Breast epithelium (tissue), 4 donors: ENCODE measurements at places on chromosomes 7 and 10.

DNA sequence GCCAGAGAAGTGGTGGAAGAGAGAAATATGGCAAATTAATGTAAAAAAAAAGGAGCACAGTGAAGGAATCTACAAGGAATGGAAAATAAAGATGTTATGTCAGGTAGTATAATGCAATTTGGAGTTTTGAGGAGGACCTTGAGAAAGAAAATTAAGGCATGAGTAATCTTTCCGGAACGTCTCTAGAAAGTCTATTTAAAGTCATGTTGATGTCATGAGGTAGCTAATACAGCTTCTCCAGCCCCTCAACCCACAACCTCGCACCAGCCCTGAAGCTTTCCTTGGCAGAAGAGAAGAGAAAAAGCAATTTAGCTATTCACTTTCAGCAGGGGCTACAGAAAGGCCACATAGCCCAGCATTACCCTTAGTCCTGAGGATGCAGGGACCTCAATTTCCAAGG, 22.5 kb downstream of the TRDMT1 start:
- DNase-seq: no peak

DNA sequence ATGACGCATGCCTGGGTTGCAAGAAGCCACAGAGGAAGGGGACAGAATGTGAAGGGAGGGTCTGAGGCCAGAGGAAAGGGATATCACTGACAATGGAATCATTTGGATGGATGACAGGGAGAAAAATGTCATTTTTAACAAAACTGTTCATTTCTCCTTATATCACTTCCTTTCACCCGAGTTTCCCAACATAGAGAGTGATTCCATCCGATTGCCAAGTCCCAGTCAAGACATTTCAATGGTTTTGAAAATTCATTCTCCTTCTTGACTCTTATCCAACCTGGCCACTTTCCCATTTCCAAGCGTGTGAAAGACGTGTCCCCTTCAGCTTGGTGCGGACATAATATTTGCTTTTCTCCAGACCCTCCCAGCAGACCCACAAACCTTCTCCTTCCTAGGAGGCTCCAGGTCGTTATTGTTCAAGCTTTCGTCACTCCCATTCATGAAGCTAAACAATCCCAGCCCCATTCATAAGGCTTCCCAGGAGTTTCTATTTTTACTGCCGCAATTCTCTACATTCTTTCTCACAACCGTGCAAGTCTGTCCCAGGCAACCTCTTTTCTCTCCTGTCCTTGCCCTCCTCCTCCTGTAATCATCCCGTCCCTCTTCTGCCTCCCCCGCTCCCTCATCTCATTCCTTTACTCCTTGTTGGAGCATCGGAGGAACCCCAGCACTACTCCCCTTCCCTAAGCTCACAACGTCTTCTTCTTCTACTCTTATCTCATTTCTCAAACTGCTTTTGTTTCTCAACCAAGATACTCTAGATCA, 301.3 kb upstream of the KLF6 start:
- no peak for DNase-seq

DNA sequence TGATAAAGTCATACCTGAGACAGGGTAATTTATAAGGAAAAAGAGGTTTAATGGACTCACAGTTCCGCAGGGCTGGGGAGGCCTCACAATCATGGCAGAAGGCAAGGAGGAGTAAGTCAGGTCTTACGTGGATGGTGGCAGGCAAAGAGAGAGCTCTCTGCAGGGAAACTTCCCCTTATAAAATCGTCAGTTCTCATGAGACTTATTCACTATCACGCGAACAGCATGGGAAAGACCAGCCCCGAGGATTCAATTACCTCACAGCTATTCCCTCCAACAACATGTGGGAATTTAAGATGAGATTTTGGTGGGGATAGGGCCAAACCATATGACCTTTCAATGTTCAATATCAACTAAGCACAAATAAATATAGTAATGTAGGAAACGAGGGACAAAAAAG, 559.4 kb upstream of the KCND2 start:
- DNase-seq: no peak

DNA sequence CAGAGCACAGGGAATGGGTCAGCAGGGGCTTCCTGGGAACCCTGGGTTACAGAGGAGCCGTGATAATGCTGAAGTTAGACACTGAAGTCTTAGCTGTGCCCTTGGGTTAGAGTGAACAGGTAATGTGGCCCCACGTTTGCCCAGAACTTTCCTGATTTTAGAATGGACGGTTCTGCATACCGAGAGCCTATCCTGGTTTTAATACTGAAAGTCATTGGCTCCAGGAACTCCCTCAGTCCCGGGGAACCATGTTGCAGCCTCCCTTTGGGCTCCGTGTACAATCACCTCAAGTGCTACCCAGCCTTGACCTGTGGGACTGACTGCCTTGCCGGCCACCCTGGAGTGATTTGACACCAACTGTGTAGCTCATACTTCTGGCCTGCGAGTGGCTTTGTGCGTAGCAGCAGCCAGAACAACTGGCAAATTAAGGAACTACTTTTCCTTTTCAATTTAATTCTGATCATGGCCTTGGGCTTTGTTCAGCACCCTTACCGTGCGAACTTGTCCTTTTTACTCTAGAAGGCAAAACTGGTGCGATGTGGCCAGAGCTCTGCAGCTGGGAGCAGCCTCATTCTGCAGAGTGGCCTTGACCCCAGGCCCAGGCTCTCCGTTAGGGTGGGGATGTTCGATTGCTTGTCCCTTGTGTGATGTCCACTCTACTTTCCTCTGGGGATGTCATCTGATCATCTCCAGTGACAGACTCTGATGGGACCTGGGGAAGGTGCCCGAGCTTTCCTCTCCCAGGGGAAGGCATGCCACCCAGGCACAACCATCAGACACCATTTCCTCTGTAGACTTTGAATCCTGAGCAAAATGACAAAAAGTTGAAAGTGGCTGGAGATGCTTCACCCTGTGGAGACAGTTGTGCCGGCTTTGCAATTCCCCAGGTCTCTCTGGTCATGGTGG, 265.9 kb downstream of the GLRX3 start:
- no peak for DNase-seq

GRCh38 chr10:5582736-5583135, 58.0 kb downstream of the CALML3 start:
- DNase-seq: no peak

DNA sequence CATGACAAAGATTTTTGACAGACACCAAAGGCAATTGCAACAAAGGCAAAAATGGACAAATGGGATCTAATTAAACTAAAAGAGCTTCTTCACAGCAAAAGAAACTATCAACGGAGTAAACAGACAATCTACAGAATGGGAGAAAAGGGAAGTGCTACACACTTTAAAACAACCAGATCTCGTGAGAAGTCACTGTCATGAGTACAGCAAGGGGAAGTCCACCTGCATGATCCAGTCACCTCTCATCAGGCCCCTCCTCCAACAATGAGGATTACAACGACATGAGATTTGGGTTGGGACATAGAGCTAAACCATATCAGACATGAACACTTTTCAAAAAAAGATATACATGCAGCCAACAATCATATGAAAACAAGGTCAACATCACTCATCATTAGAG, 11.5 kb upstream of the PSTK start:
- no peak for DNase-seq

- DNase-seq: no peak
Observed at GRCh38 chr7:3527496-3528124, 226.6 kb downstream of the SDK1 start.

DNA sequence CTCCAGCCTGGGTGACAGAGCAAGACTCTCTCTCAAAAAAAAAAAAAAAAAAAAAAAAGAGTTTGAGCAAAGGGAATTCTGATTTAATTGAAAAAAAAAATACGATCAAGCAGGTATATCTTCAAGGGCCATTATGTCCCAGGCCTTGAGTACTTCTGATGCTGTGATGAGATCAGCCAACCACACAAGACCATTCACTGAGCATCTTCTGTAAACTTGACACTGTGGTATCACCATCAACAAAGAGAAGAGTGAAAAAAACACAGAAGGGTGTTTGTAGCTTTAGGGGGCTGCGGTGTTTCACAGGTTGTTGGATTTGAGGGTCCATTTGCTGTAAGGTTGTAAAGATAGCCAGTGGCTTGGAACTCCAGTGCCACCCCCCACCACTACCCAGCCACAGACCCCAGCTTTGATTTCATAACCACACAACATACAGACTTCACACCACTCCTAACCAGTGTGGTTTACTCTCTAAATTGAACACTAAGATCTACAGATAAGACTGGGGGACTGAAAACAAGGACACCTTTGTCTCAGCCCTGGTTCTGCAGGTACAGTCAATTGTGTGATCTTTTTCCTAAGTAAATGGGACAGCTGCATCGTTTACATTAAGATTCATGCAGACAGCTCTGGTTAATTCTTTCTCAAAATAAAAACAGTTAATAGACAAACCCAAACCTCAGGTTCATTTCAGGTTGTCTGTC, 66.4 kb downstream of the CDC123 start:
- DNase-seq: no peak

- no peak for DNase-seq
Observed at GRCh38 chr7:133207687-133208086, 45.2 kb upstream of the EXOC4 start.

GRCh38 chr7:150715293-150715692, 1.1 kb upstream of the GIMAP1 start:
- no peak for DNase-seq

- no peak for DNase-seq
Observed at GRCh38 chr7:132453826-132454225, 122.4 kb downstream of the PLXNA4 start.

GRCh38 chr7:1853431-1853985, 183.4 kb downstream of the ELFN1 start:
- no peak for DNase-seq

DNA sequence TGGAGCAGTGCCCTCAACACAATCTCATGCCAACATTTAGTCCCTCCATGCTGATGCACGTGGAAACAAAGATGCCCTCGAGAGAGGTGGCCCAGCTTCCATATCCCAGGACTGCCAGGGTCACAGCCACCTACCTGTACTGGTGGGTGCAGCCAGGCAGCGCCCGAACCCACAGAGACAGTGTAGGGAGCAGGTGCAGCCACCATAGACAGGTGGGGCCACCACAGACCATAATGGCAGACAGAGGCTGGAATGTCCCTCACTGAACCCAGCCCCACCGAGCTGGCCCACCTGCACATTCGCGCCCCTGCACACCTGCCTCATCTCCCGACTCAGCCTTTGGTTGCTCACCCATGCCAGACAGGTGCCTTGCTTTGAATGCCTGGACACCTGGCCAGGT, 18.3 kb upstream of the CPXM2 start:
- no peak for DNase-seq

DNA sequence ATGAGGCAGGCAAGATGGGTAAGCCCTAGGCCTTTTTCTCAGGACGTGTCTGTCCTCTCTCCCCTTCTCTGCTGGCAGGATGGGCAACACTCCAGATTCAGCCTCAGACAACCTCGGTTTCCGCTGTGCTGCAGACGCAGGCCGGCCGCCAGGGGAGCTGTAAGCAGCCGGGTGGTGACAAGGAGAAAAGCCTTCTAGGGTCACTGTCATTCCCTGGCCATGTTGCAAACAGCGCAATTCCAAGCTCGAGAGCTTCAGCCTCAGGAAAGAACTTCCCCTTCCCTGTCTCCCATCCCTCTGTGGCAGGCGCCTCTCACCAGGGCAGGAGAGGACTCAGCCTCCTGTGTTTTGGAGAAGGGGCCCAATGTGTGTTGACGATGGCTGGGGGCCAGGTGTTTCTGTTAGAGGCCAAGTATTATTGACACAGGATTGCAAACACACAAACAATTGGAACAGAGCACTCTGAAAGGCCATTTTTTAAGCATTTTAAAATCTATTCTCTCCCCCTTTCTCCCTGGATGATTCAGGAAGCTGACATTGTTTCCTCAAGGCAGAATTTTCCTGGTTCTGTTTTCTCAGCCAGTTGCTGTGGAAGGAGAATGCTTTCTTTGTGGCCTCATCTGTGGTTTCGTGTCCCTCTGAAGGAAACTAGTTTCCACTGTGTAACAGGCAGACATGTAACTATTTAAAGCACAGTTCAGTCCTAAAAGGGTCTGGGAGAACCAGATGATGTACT, 13.1 kb downstream of the PHKG1 start:
- DNase-seq: peak; percentile 87

DNA sequence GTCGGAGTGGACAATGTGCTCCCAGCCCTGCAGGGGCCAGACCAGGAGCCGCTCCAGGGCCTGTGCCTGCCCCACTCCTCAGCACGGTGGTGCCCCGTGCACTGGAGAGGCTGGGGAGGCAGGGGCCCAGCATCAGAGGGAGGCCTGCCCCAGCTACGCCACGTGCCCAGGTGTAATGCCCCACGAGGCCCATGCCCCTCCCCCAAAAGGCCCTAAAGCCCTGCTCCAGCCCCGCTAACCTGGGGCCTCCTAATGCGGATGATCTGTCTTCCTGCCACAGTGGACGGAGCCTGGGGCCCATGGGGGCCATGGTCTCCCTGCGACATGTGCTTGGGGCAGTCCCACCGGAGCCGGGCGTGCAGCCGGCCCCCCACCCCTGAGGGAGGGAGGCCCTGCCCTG, 23.7 kb upstream of the ZNF862 start:
- no peak for DNase-seq

- DNase-seq: no peak
Observed at GRCh38 chr7:8433477-8434289, at the start of gene NXPH1. Gene NXPH1, plus strand, starts transcription at chr7:8433609.

DNA sequence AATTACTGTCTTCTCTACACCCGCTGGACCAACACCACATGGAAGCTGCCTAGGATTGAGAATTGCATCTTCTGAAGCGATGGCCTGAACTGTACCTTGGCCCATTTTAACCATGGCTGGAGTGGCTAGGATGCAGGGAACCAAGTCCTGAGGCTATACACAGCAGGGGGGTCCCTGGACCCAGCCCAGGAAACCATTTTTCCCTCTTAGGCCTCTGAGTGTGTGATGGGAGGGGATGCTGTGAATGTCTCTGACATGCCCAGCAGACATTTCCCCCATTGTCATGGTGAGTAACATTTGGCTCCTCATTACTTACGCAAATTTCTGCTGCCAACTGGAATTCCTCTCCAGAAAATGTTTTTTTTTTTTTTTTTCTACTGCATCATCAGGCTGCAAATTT, 822.7 kb downstream of the PCDH15 start:
- DNase-seq: no peak

DNA sequence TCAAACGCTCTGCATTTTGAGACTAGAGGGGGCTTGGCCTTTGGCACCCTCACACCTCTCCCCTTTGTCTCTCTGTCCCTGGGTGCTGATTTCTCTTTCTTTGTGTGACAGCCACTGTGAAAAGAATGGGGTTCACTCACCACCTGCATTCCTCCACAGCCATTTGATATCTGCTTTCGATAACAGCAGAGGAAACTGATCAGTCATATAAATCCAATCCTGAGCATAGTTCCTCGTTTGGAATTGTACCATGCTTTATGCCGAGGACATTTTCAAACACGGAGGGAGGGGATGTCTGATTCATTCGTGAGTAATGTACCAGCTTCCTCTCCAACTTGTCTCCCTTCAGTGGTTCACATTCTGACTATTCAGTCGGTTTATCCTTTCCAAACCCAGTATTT, 15.8 kb downstream of the MET start:
- DNase-seq: no peak

GRCh38 chr10:34380856-34381255, 434.2 kb downstream of the PARD3 start:
- no peak for DNase-seq

- DNase-seq: no peak
Observed at GRCh38 chr10:71432101-71432905, 35.6 kb downstream of the CDH23 start.

- no peak for DNase-seq
Observed at GRCh38 chr10:98055841-98056516, 25.6 kb upstream of the CRTAC1 start.

- no peak for DNase-seq
Observed at GRCh38 chr10:70605161-70605560, 2.6 kb upstream of the PRF1 start.
